ENCODE measurements at places on chromosomes 4 and X. TPM values are rescaled to one million over a fixed set of nuclear protein-coding genes. Genes with fewer than 3 reads are reported as not detected.

The CLDN2 gene
- not detected for total RNA-seq

- DNase-seq = peak; percentile 80
These were observed 49.2 kb downstream of the ENPP6 start for GRCh38 chr4:184168406-184169019.

GRCh38 chr4:169167957-169168858 lies 102.5 kb downstream of the SH3RF1 start:
- DNase-seq = no peak

The CLGN gene
- total RNA-seq = not detected

DNA sequence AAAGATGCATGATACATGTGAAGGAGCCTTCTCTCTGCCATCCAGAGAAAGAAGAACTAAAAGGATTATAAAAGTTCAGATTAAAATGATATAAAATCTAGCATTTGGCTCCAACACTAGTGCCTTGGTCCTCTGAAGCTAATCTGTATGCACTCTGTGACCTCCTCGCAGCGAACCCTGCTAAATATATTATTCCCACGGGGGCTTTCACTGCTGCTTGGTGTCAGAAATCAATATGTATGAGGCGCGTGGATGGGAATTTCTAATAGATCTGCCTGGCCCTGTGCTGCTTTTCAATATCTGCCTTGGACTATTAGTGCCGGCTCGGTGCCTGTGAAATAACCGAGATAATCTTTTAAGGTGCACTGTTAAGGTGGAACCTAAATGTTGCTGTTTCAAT lies 69.7 kb downstream of the CXXC4 start:
- no peak for DNase-seq

GRCh38 chr4:137180349-137180748 lies 351.9 kb downstream of the PCDH18 start:
- DNase-seq = no peak

- peak; percentile 24 for DNase-seq
These were observed 2.8 kb downstream of the TRIM2 start for GRCh38 chr4:153207027-153207426.

GRCh38 chrX:121569609-121570008 lies 522.2 kb downstream of the GLUD2 start:
- no peak for DNase-seq

GRCh38 chr4:119666653-119667091 lies 38.1 kb upstream of the PDE5A start:
- no peak for DNase-seq

The C4orf51 gene
- total RNA-seq = not detected

DNA sequence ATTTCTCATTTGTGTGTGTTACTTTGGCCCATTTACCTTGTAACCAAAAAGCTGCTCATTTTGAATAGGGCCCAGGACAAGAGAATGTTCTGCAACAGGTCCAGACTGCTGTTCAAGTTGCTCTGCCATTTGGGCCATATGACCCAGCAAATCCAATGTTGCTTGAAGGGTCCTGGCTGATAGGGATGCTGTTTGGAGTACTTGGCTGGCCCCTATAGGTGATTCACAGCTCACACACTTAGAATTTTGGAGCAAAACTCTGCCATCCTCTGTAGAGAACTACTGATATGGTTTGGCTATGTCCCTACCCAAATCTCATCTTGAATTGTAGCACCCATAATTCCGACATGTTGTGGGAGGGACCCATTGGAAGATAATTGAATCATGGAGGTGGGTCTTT lies 131.5 kb downstream of the AASDH start:
- no peak for DNase-seq

DNA sequence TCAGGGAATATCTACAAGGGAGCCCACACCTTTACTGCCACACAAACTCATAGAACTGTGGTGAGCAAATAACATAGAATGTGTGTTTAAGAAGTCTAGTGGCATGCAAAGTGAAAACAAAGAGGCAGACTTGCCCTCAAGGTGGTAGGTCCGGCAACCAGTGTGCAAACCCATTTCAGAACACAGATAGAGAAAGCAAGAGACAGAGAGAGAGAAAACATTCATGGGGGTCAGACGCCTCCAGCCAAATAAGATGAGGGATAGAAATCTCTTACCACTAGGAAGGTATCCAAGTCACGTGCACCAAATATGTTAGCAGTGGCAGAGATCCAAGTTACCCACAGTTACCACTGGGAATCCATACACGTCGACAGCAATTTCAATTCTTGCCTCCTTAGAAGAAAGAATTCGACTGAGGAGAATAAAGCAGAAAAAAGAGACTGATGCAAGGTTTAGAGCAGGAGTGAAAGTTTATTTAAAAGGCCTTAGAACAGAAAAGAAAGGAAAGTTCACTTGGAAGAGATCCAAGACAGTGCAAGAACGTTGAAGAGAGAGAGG lies 252.8 kb downstream of the NAP1L3 start:
- DNase-seq = no peak

GRCh38 chr4:153131596-153131995 lies 72.6 kb upstream of the TRIM2 start:
- no peak for DNase-seq

GRCh38 chrX:24173115-24173847 lies 23.8 kb downstream of the ZFX start:
- DNase-seq = no peak

The TMPRSS11F gene
- total RNA-seq = not detected

- DNase-seq = no peak
These were observed 936.4 kb downstream of the FAT4 start for GRCh38 chr4:126251169-126251568.

GRCh38 chr4:2963966-2964471 lies 648 bp downstream of the GRK4 start:
- DNase-seq = peak; percentile 65

DNA sequence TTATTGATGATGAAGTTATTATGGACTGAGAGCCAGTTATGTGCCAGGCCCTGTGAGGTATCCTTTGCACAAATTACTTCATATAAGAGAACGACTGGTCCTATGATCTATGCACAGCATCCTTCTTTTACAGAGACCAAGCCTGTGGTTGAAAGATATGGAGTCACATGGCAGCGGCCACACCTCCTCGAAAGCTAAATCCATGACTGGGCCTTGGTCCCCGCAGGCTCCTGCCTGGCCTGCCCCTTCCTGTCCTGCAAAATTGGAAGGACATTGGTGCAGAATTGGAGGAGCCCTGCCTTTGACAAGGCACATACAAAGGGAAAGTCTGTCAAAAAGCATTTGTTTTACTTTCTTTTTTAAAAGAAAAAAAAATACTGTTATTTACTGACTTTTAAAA lies 18.3 kb downstream of the SORBS2 start:
- DNase-seq = no peak

DNA sequence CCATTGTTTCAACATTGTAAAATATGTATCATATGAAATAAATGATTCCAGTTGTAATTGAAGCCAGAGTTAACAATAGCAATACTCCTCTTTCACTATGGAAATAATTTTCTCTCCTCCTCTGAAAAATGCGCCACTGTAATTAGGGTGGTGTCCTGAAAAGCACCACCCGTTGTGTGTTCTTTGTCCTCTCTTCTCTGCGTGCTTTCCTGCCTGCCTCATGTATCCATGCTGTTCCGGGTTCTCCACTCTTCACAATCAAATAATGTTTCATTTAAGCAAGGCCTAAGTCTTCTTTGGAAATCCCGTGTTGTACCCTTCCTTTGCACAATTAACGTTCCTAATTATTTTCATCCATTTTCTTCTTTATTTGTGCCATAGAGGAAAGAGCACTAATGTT lies 293.3 kb downstream of the ADGRL3 start:
- no peak for DNase-seq

DNA sequence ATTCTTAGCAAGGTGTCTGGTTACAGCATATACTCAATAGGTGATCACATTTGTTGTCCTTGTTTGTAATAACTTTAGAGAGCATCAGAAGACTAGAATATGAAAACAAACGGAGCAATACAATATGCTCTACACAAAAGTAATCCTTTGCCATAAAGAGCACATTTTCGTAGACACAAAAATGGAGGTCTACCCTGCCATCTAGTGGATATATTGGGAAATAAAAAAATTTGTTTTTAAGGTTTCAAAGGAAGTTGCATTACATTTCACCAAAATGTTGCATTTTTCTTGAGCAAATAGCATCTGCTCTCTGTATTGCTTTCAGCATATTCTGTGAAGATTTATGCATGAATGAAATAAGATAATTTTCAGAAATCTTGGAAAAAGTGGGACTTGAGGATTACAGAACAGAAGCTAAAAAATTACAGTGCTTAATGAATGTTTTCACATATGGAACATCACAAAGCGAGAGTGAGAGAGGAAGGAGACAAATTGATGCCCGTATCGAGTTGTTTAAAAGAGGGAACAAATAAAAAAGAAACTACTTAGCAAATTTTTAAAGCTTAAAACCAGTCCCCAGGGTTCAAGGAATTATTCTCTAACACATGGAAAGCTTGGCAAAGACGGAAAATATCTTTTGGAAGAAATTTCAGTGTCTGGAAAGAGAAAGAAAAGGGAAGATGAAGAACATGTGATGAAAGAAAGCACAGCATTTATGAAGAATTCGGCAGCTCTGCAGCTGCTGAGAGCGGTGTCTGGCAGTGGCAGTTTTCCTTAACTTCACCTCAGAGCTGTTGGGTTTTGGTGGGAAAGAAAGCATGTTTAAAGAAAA lies 390.1 kb downstream of the ANKRD50 start:
- DNase-seq = no peak

The PLXNA3 gene
- total RNA-seq = 50.4 TPM

DNA sequence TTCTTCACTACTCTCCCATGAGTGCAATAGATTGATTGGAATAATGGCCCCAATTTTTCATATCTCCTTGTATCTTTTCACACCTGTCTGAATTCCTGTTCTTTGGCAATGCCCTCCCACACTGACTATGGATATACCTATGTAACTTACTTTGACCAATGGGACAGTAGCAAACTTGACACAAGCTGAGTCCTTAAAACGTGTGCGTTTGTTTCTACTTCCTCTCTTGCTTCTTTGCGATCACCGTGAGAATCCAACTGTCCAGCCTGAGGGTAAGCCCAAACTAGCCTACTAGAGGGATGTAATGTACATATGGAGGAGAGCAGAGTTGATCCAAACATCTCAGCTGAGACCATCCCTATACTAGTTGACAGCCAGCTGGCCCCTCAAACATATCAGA lies 19.3 kb downstream of the TEC start:
- DNase-seq = no peak

- peak; percentile 78 for DNase-seq
These were observed 46.1 kb downstream of the HTRA3 start for GRCh38 chr4:8315435-8316250.

The PDZD4 gene
- 6.3 TPM for total RNA-seq

The PPP1R2C gene
- total RNA-seq = not detected

GRCh38 chr4:20403290-20403689 lies 151.6 kb downstream of the SLIT2 start:
- no peak for DNase-seq
